ENCODE measurements at places on chromosomes 16 and 17.

DNA sequence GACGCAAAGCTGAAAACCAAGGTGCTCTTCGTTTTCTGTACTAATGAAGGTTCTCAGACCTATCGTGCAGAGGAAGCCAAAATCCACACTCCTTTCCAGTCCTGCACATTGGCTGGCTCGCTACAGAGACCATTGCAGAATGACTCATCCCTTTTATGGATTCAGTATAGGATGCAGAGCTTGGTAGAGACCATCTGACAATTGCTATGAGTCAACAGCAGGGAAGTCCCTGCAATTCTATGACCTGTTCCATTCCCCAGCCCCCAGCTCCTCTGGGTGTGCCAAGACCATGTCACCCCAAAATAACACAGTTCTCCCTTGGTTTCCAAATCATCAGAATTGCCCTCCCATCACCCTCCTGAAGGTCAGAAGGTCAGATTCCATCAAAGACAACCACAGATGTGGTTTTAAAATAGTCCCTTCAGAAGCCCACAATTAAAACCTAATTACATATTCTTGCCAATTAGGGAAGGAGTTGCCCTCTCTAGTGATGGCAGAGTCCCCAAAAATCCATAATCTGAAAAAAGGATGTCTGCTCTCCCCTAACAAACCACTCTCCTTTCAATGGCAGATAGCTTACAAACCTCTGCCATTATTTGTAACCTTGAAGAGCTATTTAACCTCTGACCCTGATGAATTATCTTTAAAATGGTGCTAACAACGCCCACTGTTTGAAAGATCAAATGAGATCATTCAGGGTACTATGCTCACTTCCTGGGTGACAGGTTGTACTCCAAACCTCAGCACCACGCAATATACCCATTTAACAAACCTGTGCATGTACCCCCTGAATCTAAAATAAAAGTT, 108.2 kb upstream of the RBBP6 start:
- DNase-seq = peak; percentile 35

DNA sequence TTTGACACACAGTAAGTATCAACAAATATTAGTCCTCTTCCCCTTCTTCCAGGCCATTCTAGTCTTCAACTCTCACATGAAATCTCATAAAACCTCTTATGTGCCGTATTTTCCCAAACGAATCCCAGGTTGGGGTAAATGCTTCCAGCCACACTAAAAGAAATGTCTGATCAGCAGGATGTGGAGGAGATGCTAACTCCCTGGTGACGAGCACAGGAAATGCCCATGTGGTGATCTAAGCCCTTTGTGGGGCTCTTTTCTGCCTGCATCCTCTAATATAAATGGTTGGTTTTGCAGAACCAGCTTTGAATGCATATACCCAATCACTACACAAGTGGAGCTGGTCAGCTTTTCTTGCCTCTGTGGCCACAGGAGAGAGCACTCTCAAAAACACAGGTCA, 498.2 kb upstream of the ERCC4 start:
- DNase-seq = no peak

DNA sequence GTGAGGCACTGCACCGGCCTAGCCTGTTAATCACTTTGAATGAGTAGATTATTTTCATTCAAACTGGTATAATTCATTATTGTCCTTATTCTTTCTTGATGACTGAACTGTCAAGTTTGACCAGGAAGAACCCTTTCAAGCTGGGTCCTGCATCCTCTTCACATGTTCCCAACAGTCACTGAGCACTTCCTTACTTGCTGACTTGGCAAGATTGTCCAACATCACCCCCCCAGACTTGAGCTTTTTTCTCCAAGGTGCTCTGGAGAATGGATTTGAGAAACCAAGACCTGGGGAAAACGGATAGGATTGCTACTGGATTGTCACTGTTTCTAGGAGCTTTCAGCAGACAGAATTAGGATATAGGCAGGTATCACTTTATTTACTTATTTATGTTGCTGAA, 55.1 kb upstream of the GSG1L start:
- no peak for DNase-seq

- DNase-seq = no peak
Observed at GRCh38 chr16:67790071-67790470, 16.3 kb downstream of the RANBP10 start.

DNA sequence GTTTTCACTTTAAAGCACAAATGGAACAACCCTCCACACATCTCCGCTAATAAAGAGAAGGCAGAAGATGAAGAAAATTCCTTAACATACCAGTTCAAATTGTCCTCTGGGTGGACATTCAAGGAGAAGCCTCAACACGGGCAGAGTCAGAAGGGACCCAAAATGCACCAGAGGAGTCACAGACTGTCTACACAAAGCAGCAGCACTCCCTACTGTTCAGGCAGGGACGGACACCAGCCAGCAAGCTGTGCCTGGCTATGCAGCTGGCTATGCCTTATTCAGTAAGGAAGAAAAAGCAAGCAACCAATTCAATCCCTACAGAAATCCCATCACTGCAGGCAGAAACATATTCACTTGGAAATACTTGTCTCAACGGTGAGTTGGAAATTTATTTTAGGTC, 8.1 kb downstream of the DNAJC7 start:
- no peak for DNase-seq

- no peak for DNase-seq
Observed at GRCh38 chr17:31488982-31489294, 97.5 kb downstream of the RAB11FIP4 start.

GRCh38 chr16:17082095-17082882, 388.5 kb downstream of the XYLT1 start:
- no peak for DNase-seq

DNA sequence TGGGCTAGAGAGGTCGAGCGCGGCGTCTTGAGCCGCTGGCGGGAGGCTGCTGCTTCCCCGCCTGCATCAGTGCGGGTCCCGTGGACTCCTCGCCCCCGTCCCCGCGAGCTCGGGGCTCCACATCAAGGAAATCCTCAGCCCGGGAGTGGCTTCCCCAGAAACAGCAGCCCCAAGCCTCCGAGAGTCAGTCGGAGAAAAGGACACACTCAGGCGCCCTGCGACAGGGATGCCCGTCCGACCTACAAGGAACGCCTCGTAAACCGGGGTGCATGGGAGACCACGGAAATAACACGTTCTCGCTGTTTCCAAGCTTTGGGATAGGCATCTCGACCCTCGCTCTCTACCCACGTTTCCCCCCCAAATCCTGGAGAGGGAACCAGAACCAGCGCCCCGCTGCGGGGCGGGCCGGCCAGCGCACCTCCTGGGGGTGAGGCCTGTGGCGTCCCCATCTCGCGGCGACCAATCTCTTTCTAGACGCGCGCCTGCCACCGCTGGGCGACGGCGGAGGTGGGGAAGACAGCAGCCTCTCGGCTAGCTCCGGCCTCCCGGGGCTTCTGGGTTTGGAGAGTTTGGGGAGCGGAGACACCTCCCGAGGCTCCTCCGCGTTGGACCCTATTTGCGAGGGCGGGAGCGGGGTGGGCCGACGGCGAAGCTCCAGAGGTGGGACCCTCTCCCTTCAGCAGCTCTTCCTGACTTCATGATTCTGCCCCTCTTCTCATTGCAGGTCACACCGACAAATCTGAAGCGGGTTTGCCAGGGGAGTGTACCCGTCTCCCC, 759 bp upstream of the TP53I13 start:
- peak; percentile 85 for DNase-seq

DNA sequence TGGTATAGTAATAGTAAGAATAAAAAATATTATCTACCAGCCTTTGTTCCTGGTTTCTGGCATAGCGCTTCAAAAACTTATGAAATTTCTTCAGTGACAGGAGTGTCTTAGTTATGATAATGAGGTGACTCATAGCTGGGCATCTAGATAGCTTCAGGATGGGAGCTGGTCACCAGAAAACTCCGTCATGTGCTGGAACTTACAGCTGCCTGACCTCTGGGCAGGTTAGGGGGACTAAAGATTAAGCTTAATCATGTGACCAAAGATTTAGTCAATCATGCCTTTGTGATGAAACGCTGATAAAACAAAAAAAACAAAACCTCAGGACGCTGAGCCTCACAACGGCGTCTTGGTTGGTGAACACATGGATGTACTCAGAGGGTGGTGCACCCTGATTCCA, 154.2 kb downstream of the MYO1D start:
- DNase-seq = no peak

DNA sequence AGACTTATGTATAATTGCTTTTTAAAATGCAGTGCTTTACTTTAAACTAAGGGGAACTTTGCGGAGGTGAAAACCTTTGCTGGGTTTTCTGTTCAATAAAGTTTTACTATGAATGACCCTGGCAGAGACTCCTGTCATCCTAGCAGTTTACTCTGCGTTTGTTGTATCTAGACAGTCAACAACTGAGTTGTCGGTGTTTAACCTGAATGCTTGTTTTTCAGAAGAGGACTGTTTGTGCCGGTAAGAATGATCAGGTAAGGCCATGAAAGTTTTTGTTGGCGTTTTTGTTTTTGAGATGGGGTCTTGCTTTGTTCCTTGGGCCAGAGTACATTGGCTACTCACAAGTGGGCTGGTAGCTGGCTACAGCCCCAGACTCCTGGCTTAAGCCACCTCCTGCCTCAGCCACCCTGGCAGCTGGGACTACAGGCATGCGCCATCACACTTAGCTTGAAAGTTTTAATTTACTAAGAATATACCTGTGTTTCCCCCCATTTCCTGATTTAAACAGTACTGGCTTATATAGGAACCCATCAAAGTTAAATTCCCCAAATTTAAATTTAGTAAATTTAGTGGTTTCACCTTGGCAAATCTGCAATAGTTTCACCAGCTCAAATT, 11.9 kb downstream of the HERPUD1 start:
- DNase-seq = no peak

DNA sequence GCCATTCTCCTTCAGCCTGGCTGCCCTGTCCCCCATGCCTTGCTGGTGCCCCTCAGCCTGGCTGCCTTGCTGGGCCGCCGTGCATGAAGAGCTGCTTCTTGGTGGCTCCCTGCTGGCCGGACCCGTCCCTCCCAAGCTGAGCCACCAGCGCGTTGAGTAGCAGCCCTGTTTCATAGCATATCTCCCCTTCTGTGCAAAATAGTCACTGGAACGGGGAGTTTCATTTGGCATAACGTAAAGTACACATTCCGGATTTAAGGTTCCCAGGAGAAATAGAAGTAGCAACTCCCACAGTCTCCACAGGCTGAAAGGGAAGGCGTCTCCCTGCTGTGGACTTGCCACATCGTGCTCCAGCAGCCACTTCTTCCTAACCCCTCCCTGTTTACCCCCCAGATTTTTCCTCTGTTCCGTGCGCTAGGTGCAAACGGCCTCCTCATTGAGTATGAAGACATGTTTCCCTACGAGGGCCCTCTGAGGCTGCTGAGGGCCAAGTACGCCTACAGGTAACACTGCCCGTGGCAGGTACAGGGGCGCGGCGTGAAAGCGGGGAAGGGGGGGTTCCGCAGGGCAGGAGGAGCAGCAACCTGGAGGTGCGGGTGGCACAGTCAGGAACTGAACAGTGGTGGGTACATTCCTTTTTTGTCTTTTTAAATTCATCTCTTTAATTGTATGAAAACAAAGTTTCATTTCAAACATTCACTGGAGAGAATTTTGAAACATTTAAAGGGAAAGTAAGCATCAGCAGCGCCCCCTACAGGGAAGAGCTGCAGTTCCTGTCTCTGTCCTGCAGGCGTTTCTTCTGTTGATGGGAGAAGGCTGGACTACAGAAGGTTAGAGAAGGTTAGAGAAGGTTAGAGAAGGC, 5.8 kb upstream of the OGFOD3 start:
- DNase-seq = no peak

DNA sequence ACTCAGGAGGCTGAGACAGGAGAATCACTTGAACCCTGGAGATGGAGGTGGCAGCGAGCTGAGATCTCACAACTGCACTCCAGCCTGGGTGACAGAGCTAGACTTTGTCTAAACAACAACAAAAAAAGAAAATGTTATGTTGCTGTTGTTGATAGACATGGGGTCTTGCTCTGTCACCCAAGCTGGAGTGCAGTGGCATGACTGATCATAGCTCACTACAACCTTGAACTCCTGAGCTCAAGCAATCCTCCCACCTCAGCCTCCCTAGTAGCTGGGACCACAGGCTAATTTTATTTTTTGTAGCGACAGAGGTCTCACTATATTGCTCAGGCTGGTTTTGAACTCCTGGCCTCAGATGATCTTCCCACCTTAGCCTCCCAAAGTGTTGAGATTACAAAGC, 20.0 kb downstream of the FBXO47 start:
- DNase-seq = no peak

DNA sequence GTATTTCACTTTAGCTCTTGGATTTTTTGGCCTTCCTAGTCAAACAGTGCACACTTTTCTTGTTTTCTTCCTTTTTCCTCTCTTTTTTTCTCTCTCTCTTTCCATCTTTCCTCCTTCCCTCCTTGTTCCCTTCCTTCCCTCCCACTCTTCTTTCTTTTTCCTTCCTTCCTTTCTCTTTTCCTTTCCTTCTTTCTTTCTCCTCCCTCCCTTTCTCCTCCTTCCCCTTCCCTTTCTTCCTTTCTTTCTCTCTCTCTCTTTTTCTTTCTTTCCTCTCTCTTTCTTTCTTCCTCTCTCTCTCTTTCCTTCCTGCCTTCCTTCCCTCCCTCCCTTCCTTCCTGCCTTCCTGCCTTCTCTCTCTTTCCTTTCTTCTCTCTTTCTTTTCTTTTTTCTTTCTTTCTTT, 181.6 kb upstream of the ELAC2 start:
- DNase-seq = no peak

GRCh38 chr17:3773511-3773910, 27.5 kb downstream of the ITGAE start:
- no peak for DNase-seq

- DNase-seq = no peak
Observed at GRCh38 chr16:9089660-9090059, 1.8 kb upstream of the HAPSTR1 start.

- DNase-seq = no peak
Observed at GRCh38 chr17:77419095-77419494, 278.3 kb downstream of the SEC14L1 start.

DNA sequence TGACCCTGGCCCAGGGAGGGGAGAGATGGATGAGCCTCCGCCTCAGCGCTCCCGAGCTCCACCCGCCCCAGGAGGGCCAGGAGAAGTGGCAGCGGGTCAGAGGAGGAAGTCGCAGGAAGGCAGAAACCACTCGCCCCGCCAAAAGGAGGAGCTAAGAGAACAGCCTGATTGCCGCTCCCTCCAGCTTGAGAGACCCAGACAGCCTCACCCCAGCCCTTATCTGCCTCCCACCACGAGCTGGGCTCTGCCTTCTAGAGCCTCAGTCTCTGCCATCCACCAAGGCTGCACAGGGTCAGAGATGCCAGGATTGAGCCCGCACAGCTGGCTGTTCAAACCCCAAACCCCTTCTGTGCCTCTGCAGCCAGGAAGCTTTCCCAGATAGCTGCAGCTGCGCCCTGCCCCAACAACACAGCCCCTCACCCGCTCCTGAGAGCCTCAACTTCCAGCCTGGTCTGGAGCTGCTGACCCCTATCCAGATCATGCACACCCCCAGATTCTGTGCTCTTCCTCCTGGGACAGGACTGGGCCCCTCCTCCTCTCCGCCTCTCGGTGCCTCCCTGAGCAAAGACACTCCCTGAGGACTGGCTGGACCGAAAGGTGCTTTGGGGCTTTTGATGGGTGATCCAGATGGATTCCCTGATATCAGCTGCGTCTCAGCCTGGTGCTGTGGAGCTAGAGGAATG, 1.0 kb upstream of the ATP2A3 start:
- peak; percentile 92 for DNase-seq
